ENCODE measurements at places on chromosomes 4 and X.

DNA sequence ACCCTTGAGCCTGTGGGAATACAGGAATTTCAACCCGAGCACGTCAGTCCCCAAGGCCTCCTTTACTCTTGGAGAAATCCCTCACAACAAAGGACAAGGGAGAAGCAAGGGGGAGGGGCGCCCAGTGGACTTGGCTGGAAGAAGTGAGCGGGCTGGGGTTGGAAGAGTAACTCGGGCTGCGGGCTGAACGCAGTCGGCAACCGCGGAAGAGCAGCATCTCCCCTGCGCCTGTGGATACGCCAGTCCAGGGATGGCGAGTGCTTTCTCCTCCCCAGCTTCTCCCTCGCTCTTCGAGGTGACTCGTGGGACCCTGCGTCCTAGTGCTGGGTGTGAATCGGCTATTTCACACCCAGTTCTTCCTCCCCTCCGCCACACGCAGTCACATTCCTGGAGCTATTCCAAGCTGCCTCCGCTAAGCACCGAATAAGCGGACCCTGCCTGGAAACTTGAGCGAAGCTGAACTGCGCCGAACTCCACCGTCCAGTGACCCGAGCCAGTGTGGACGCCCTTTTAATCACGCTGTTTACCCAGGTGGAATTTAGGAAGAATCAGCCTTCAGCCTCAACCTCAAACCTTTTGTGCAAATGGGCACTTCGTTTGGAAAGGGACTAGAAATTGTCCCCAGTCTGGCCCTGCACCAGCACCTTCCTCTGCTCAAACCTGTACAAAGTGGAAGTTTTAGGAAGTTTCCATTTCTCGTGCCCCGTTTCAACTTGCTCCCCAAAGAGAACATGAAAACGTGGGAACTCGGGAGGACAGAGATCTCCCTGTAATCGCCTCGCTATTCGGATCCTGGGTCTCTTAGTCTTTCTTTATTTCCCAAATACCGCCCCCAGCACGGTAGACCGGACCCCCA is 64.3 kb upstream of the WDR17 start:
- no peak for DNase-seq

DNA sequence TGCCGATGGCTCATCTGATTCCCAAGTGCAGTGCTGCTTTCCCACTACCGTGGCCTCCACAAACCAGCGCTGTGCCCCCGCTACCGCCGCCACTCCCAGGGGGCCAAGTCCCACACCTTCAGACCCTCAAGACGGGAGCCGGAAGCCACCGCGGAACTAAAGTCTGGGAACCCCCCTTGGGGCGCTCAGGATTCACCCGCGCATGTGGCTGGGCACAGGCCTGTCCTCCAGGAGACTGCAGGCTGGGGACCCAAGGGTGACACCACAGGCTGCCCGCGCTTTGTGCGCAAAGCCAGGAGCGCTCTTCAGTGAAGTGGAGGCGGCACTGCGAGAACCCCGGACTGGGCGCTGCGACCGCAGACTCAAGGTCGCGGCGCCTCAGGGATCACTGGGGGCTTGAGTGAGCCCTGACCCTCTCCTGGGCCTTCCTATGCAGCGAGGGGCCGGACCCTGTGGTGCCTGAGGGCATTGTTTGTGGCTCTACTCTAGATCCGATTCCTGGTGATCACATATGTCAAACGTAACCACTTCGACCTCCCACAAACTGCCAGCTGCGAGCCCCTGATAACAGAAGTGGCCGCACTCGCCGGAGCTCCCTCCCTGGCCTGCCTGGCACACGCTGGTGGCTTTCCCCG is 20.4 kb upstream of the TBC1D14 start:
- no peak for DNase-seq

- peak; percentile 18 for DNase-seq
These were observed 5.3 kb downstream of the APOO start for GRCh38 chrX:23902419-23902818.

- no peak for DNase-seq
These were observed 52.8 kb downstream of the PGRMC2 start for GRCh38 chr4:128234836-128235235.

DNA sequence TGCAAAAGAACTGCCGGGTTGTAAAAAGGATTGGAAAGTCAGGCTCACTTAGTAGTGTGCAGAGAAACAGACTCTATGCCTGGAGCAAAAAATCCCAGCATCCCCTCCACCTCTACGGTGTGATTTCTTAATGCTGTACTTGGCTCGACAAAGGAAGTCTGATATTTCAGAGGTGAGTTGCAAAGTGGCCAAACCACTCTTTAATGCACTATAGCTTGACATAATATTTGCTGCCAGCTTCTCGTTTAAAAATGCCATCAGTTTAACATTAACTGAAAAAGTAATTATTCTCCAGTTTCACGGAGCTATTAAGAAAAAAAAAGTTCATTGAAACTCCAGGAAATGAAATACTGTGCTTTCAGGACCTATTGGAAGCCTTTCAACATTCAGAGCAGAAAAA is 448.3 kb upstream of the ZFP42 start:
- DNase-seq: no peak

- no peak for DNase-seq
These were observed 990.2 kb downstream of the STPG2 start for GRCh38 chr4:97153042-97153441.

GRCh38 chr4:155392481-155393184 is 15.9 kb upstream of the MAP9 start:
- DNase-seq: no peak

DNA sequence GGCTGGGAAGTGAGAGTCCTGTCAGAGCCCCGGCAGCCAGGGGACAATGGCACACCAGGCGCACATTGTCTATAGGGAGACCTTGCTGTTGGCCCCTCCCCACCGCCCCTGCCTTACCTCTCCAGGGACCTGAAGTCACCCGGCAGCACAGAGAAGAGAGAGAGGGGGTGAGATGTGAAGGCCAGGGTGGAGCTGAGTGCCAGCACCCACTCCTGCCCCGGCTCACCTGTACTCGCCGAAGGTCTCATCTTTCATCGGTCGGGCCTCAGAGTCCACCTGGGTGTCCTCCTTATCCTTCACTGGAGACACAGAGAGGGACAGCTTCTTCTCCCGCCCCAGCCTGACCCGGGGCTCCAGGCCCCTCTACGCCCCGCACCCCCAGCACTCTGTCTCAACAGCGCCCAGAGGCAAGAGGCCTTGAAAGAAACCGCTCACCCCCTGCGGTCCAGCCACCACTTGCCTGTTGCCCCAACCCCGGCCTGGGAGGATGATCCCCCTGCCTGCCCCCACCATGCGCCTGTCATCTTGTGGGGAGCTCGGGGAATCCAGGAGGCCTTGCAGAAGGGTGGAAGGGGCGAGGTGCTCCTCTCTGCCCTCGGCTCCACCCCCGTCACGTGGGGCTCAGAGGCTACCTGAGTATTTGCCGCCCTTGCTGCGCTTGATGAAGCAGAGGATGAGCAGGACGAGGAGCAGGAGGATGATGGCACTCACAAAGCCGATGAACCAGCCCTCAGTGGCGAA is 22.6 kb downstream of the L1CAM start:
- no peak for DNase-seq

DNA sequence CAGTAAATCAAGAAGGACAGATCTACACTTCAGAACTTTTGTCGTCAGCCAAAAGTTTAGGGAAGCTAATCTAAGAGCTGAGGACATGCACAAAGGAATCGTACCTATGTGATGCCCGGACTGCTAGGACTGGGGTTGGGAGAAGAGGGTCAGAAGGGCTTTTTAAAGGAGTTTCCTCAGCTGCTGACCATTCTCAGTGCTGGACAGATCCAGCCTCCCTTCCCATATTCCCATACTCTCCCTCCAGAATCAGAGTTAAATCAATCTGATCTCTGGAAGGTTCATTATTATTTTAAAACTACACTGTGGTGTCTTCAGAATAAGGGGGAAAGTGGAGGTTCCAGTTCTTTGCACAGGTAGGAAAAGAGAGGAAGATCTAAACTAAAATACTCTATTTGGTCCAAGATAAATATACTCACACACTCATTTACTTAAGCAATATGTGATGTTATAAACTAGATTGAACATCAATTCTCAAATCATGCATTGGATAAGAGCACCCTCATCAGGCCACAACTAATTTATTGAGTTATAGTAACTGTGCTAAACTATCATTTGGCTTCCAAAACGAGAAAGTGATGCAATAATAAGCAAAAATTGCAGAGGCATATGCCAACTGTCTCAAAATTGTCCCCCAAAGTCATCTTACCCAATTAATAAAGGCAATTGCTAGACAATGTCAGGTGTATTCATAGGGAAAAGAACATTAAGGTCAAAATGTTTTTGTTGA is 124.7 kb downstream of the HNRNPD start:
- no peak for DNase-seq

GRCh38 chr4:126812076-126812475 is 820.7 kb upstream of the INTU start:
- DNase-seq: no peak

- no peak for DNase-seq
These were observed 13.9 kb upstream of the MPP1 start for GRCh38 chrX:154818916-154819770.

DNA sequence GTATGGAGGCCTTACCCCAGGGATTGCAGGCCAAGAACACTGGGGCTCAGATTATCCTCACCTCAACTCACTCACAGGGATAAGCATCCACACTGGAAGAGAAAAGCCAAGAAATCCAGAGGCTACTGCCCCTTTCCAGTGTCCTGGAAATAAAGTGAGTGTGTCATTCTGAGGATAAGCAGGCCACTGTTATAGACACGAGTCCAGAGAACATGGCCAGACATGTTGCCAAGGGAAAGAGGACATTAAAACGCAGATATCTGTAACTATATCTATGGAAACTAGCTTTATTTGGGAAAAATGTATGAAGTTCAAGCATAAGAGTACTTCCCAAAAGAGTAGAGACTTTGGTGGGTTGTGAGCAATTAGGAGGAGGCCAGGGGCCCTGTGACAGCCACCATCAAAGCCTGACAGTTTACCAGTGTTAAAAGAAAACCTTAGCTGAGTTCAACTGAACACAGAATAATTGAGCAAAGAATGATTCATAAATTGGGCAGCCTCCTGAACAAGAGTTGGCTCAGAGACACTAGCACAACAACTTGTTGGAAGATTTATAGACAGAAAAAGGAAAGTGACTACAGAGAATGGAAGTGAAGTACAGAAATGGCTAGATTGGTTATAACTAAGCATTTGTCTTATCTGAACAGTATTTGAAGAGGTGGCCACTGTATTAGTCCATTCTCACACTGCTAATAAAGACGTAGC is 1222.2 kb downstream of the STIM2 start:
- DNase-seq: no peak
